ENCODE measurements at places on chromosomes 12 and 14.

GRCh38 chr12:75852143-75852542 lies 179.4 kb downstream of the PHLDA1 start:
- DNase-seq, result no peak

- no peak for DNase-seq
Observed at GRCh38 chr14:68856572-68856971, 63.7 kb upstream of the ZFP36L1 start.

GRCh38 chr12:130195776-130196175 lies 33.5 kb downstream of the FZD10 start:
- no peak for DNase-seq

DNA sequence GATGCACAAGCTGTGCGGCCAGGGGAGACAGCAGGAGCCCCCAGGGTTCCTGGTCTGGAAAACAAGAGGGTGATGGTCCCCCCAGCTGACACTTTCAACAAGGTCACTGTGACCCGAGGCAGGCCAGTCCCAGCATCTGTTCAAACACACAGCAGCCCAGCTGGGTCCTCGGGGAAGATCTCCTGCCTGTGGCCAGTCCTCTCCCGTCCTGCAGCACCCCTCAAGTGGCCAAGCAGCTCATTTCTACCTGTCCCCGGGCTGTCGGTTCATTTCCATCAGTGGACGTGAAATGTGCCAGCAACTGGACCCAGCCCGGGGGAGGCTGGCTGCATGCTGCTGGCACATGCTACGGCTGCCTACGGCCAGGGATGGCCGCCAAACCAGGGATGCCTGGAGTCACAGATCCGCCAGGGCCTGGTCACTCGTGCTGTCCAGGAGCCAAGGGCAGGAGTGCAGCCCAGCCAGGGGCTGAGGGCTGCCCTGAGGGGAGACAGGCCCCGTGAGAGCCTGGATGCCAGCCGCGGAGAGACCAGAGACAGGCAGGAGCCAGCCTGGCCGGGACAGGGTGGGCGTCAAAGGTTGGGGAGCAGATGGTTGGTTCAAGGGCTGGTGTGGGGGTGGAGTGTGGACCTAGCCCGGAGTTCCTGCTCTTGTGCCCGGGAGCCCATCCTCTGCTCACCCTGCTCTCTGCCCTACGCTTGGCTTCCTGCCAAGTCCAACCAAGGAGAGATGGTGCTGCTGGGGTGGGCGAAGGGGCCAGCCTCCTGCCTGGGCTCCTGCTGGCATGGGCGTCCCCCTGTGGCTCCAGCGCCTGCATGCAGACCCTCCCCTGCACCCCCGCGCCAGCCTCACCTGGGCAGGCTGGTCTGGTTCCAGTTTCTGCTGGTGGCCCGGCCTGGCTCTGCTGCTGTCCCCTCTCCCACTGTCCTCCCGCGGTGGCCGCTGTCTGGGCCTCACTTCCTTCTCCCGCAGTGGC lies 143.8 kb downstream of the ADGRD1 start:
- no peak for DNase-seq

- DNase-seq, result no peak
Observed at GRCh38 chr12:18897823-18898222, 159.9 kb downstream of the CAPZA3 start.

GRCh38 chr14:30610787-30611343 lies 11.3 kb upstream of the SCFD1 start:
- no peak for DNase-seq

DNA sequence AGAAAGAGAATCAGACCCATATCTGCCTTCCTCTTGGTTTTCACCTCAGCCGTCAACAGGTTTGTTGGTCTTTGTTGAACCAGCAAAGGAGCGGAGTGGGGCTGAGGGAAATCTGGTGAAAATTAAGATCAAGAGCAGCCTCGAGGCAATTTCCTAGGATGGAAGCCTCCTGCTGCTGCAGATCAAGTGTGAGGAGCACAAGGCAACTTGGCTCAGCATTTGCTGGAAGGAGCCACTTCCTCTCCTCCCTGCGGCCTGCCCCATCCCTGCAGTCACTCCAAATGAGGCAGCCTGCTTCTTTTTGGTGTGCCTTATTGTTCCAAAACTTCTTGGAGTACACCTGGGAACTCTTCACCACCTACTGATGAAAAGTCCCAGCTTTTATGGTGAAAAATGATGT lies 4.9 kb downstream of the TC2N start:
- DNase-seq, result no peak

DNA sequence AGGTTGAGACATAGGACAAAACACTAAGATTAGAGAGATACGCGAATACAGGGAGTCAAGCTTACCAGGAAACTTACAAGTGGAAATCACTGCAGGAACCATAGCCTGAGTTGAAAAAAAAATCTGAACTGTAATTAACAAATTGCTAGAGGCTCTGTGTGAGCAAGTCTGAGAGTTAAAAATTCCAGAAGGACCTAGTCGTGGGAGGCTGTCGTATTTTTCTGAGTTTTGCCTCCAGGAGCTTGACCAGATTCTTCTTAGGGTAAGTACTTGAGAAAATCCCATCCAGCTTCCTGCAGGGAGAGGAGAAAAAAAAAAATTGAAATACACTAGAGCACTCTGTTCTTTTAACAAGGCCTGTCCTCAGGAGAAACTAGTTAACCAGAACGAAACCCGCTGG lies 22.7 kb downstream of the DIO2 start:
- no peak for DNase-seq

DNA sequence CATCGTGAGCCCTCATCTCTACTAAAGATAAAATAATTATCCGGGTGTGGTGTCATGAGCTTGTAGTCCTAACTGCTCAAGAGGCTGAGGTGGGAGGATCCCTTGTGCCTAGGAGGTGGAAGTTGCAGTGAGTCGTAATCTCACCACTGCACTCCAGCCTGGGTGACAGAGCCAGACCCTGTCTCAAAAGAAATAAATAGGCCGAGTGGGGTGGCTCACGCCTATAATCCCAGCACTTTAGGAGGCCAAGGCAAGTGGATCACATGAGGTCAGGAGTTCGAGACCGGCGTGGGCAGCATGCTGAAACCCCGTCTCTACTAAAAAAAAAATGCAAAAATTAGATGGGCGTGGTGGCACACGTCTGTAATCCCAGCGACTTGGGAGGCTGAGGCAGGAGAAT lies 70.9 kb downstream of the RESF1 start:
- DNase-seq, result no peak

- DNase-seq, result no peak
Observed at GRCh38 chr12:90871726-90872096, 83.3 kb downstream of the CCER1 start.

DNA sequence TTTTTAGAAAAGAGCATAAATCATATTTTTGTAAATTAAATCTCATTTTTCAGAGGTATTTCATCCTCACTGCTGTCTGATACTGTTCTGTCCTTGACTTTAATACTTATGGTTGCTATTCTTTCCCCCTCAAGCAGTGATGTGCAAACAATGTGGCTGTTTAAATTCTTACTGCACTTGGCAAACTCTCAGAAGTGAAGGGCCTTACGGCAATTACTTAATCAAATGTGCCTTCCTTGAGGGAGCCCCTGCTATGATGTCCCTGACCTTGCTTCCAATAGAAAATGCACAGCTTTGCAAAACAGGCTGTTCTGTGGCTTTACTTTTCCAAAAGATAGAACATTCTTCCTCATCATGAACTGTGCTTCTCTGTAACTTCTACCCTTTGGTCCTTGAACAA lies 35.2 kb downstream of the UBE3B start:
- DNase-seq, result no peak

GRCh38 chr12:11635341-11635740 lies 14.1 kb upstream of the ETV6 start:
- no peak for DNase-seq

GRCh38 chr14:77039285-77040058 lies 11.0 kb upstream of the IRF2BPL start:
- no peak for DNase-seq
